ENCODE measurements at places on chromosomes 16 and 17.

DNA sequence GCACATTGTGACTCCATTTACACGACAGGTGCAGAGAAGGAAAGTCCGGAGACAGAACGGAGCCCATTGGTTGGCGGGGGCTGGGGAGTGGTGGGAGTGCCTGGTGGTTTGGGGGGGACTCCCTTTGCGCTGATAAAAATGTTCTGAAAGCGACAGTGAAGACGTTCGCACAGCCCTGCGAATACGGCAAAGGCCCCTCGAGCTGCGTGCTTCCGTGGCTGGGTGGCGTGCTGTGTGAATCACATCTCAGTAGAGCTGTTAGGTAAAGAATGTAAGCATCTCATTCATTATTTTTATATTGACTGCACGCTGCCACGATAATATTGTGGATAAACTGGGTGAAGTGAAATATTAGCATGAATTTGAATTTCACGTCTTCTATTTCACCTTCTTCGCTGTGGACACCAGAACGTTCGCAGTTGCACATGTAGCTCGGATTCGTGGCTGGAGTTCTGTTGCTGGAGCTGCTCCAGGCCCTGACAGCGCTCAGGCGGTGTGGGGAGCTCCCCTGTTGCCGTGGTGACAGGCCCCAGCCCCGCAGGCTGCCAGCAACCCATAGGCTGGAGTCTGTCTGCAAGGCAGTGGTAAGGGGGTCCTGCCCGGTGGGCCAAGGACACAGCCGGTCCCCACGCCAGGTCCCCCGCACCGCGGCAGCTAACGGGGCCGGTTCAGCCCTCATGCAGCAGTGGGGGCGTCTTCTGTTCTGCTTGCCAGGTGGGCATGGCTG lies 44.6 kb downstream of the SOX8 start:
- DNase-seq, result no peak

DNA sequence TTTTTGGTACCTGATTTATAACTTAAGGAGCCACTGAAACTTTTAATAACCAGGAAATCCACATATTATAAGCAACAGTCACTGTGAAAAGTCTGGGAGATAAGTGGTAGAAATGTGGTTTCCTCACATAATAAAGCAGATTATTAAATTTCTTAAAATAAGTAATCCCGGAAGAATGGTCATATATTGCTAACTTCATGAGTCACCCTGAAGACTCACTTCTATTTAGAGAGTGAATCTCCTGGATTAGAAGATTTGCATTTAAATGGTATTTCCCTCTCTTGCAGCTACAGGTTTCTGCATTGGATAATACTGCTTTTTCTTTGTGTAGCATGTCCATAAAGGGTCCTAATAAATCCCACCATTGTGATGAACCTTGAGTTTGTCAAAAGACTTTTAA lies 1286.8 kb upstream of the CDH8 start:
- no peak for DNase-seq

GRCh38 chr17:77312061-77312701 lies 171.4 kb downstream of the SEC14L1 start:
- DNase-seq, result no peak

- peak; percentile 56 for DNase-seq
Observed at GRCh38 chr17:16353317-16354174, at the start of gene CENPV. TSS of gene CENPV (minus strand) at chr17:16353469. CDS start at chr17:16353436, 33 bp downstream.

DNA sequence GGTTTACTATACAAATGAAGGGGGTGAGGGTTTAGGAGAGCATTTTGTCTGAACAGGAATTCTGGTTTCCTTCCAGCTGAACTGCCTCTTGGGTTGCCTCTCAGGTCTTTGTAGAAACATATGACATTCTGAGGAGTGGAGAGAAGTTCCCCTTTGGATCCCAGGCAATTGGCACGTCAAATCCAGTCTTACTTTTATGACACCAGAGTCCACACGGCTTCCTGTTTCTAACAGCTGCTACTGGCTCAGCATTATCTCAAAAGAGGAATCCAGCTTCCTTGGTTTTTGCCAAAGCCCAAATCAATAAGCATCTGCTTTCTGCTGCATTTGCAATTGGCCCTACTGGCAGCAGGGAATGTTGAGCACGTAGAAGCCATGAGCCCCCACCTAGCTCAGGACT lies 97.6 kb upstream of the FAM20A start:
- DNase-seq, result no peak

- no peak for DNase-seq
Observed at GRCh38 chr17:42184713-42185620, at the start of gene HCRT. TSS of gene HCRT (minus strand) at chr17:42185452. CDS start at chr17:42185365, 87 bp downstream.

GRCh38 chr16:2494616-2495015 lies 19.1 kb upstream of the ATP6V0C start:
- no peak for DNase-seq

- DNase-seq, result no peak
Observed at GRCh38 chr17:61335845-61336655, 63.6 kb upstream of the TBX2 start.

GRCh38 chr16:10655415-10655977 lies 39.2 kb downstream of the TEKT5 start:
- DNase-seq, result no peak

All from activated gamma-delta T cell treated with Interleukin-2 at 50 U/mL for 16 hours (primary cell).